ENCODE measurements at places on chromosomes 16 and 17.

DNA sequence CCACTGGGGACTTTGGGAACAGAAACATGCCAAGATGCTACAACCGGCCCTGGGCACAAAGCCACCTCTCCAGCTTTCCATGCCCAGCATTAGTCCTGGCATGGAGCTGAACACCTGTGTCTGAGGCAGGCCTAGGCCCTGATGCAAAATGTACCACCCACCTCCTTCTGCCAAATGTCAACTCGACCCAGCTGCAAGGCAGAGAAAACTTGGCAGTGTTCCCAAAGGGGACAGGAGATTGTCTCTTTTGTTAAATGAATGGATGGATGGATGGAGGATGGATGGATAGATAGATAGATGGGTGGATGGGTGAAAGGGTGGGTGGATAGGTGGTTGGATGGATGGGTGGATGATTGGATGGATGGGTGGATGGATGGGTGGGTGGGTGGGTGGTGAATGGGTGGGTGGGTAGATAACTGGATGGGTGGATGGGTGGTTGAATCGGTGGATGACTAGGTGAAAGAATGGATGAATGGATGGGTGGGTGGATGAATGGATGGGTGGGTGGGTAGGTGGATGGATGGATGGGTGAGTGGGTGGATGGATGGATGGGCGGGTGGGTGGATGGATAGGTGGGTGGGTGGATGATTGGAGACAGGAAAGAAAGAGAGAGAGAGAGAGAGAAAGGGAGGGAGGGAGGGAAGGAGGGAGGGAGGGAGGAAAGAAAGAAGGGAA is 73.4 kb upstream of the TNRC6C start:
- no peak for DNase-seq

DNA sequence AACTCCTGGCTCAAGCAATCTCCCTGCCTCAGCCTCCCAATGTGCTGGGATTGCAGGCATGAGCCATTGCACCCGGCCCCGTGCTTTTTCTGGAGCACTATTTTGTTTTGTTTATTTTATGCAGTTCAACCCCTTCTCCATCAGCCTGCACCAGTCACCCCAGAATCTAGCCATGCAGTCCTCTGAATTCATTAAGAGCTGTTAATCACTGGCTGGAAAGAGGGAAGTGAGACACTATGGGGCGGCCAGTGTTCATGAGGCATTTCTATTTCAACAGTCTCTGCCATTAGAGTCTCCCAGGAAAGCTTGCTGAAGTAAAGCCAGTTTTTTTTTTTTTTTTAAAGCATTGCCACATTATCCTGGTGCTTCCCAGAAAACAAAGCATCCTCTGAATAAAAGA is 1.7 kb downstream of the VWA3A start:
- no peak for DNase-seq

DNA sequence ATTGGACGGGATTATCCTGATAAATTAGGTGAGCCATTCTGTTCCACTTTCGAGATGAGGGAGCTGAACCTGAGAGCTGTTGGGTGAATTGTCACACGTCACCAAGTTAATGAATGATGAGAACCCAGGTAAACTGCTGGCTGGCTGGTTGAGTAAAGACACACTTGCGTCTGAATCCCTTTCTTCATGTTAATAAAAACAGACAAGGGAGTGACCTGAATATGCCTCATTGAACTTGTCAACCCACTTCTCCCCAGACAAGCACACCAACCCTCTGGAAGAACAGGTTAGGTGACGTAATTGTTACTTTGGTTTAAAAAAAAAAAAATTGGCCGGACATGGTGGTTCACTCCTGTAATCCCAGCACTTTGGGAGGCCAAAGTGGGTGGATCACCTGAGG is 400.9 kb upstream of the CDH5 start:
- DNase-seq, result no peak

- no peak for DNase-seq
These were observed 173.6 kb upstream of the DYNLRB2 start for GRCh38 chr16:80367037-80367658.
